ENCODE measurements at places on chromosomes 6 and 20.

DNA sequence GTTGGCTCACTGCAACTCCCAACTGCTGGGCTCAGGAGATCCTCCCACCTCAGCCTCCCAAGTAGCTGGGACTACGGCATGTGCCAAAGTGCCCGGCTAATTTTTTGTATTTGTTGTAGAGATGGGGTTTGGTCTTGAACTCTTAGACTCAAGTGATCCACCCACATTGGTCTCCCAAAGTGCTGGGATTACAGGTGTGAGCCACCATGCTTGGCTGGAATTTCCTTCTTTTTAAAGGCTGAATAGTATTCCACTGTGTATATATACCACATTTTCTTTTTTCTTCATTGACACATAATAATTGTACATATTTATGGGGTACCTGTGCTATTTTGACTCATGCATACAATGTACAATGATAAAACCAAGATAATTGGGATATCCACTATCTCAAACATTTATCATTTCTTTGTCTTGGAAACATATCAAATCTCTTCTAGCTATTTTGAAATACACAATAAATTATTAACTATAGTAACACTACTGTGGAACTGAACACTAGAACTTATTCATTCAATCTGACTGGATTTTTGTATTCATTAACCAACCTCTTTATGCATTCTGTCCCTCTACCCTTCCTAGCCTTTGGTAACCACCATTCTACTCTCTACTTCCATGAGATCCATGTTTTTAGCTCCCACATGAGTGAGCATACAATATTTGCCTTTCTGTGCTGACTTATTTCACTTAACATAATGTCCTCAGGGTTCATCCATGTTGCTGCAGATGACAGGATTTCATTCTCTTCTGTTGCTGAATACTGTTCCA, 7.8 kb downstream of the MDC1 start:
- DNase-seq: no peak

DNA sequence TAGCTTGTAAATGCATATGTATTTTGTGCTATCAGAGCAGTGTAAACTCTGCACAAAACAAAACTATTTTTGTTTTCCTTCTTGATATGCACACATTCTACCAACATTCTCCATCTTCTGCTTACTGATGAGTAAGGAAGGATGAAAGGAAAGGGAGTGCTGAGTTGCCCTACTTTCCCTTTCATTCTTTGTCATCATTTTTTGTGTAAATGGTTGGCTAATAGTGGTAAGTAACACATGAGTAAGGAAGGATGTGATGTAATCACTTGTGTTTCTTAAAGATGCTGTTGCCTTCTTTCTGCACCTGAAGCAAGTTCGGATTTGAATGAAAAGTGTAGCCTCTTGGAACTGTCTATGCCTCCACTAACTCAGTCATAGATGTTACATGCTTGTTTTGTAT, 4.6 kb upstream of the REV3L start:
- peak; percentile 90 for DNase-seq

- no peak for DNase-seq
These were observed 114.0 kb downstream of the VEGFA start for GRCh38 chr6:43883847-43884651.

- DNase-seq: no peak
These were observed 16.6 kb upstream of the PLCB1 start for GRCh38 chr20:8115436-8115835.

- no peak for DNase-seq
These were observed 2.5 kb downstream of the CST7 start for GRCh38 chr20:24951536-24952083.

- DNase-seq: no peak
These were observed 21.6 kb downstream of the DUSP22 start for GRCh38 chr6:313917-314316.

DNA sequence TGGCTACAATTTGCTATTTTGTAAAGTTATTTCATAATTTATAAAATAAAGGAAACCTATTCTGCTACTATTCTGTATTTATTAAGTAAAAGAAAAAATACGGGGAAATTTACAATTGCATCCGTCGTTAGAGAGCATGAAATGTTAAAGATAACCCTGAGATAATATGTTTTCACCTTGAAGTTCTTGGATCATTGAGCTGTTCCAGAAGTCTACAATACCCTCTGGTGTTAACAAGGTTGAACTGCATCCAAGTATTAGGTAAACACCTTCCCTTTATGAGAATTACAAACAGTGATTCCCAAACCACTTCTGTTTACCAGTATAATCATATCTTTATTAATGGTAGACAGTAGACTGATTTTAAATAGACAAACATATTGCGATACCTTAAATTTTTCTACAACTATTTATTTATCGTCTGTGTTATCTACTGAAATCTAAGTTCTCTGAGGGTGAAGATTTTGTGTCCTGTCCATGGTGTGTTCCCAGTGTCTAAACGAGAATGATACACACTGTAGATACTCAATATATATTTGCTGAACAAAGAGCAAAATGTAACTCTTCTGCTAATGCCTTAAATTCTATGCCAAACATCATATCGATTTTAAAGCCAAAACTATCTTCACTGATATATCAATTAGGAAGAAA, 28.2 kb downstream of the TBC1D32 start:
- no peak for DNase-seq

DNA sequence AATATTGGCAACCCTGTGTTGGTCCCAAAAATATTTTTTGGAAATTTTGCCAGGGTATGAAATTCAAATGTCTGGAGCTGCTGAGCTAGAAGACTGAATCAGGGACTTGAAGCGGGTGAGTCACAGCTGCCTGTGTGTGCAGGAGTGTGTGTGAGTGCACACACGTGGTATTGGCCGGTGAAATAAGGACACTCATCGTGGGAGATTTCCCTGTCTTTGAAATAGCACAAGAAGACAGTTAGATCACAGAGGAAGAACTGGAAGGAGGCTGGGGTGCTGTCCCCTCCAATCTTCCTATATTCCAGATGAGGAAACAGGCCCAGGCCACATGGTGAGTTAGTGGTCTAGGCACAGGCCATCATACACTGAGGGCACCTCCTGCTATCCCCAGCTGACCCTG, 123.8 kb upstream of the MLN start:
- no peak for DNase-seq

GRCh38 chr6:161010418-161010817, 18.8 kb downstream of the MAP3K4 start:
- DNase-seq: no peak

GRCh38 chr6:100311707-100312251, 152.9 kb downstream of the SIM1 start:
- no peak for DNase-seq

DNA sequence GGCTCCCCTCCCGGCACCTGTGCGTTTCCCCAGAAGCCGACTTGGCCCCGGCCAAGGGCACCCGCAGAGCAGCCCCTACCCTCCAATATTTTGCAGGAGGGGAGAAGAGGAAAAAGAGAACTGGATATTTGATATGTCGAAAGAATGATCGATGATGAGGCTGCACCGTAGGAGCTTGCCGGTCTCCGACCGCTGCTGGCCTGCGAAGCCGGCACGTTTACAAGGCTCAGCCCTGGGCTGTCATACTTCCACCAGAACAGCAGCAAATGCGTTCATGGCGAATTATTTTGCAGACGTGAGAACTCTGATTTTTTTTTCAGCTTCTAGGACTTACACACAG, 296.7 kb downstream of the TFAP2C start:
- DNase-seq: no peak

DNA sequence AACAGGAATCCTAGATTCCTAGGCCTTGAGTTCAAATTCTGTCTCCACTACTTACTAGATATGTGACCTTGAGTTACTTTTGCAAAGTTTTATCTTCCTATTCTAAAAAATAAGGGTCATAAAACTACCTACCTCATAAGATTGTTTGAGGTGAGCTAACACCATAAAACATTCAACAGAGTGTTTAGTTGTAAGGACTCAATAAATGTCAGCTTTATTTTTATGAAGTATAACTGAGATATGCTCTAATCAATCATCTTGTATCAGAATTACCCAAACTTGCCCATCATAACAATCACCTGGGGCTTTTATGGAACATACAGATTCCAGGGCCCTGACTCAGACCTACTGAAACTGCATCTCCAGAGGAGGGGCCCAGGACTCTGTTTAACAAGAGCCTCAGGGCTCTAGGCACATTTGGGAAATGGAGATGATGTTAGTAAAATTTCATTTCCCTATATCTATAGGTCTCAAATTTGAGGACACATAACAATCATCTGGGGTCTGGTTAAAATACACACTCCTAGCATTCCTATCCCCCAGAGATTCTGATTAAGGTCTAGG, 35.5 kb upstream of the MRAP2 start:
- no peak for DNase-seq

DNA sequence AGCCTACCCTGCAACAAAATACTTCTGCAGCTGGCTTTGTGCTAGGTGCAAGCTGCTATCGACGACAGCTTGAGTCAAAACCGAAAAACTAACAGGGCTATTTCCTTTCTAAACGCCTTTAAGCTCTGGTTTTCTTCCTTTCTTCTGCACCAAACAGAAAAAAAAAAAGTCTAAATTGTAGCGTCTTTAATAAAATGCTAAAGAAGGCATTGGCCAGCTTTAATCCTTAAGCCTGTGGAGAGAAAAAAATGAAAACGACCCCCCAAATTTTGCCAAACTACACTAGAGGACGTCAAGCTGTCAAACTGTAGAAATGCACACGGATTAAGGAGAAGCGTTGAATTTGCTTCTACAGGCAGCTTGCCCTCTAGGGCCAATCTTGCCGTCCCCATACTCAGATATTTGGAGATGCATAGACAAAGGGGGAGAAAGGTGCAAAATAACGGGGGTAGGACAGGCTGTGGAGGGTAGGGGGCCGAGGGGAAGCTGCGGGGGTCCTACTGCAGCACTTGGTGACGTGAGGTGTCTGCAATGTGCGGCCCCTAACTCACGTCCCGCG, 1.4 kb upstream of the NRN1 start:
- no peak for DNase-seq

DNA sequence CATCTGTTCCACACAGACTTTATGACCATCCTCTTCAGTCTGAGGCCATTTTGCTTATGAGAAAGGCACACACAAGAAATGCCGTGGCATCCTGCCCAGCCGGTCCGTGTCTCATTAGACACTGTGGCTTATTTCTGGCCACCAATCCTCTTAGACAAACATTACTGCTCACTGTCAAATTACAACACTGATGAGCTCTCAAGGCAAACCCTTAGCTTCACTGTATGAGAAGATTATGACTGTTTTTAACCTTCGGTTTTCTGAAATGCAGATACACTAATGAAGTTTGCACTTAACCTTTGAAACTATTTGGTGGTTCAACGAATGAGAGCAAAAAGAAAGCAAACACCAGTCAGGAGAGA, 50.5 kb upstream of the DST start:
- no peak for DNase-seq

DNA sequence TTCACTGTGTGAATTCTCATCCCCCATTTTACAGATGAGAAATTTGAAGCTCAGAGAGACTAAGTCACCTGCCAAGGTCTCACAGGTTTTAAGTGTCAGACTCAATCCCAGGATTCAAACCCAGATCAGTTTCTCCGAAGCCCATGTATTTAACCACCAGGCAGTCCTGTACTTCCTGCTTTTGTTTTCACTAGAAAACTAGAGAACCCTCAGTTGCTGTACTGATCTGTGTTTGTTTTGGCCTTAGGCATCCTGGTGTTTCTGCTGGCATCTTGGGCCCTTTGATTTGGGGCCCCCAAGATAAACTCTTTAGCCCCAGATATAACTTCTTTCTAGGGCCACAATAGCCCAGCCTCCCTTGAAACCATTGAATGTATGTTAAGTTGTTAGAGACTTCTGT, 36.5 kb downstream of the PPP1R16B start:
- DNase-seq: no peak

DNA sequence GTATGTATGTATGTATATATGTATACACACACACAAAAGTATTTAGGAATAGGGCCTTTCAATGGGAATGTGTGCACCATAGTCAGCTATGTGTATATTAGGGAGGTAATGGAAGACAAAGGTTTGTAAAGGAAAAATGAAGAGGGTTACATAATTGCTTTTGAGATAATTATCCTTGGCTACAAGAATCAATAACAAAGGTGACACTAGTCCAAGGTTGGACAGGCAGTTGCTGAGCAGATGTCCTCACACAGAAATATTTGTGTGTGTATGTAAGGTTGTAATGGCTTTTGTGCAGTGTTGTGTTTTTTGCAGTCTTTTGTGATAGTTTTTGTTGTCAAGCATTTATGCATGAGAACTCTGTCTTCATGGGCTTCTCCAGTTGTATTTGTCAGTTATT, 157.9 kb upstream of the MARCKS start:
- DNase-seq: no peak

- DNase-seq: no peak
These were observed 59.5 kb downstream of the NINL start for GRCh38 chr20:25525867-25526266.

- no peak for DNase-seq
These were observed 125.2 kb upstream of the RALGAPA2 start for GRCh38 chr20:20837574-20838021.
